ENCODE measurements at places on chromosomes 4 and X.

- DNase-seq: no peak
These were observed 250.3 kb downstream of the HS3ST1 start for GRCh38 chr4:11178433-11178832.

GRCh38 chr4:90425893-90426292 lies 298.7 kb downstream of the CCSER1 start:
- DNase-seq: no peak

DNA sequence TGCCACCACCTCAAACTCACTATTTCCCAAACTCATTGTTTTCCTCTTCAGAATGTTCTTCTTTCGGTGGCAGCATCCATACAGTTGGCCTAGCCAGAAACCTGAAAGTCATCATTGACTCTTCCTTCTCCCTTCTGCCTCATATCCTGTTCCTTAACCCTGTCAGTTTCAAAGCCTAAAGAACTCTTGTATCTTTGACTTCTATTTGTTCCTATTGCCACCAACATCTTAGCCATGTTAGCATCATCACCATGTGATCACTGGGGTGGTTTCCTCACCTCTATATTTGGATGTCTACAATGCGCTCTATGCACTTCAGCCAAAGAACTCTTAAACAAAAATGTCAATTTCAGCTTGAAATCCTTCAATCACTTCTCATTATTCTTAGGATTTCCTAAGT lies 29.0 kb downstream of the DDX60L start:
- DNase-seq: no peak

GRCh38 chr4:124386163-124386562 lies 326.4 kb downstream of the ANKRD50 start:
- DNase-seq: no peak

DNA sequence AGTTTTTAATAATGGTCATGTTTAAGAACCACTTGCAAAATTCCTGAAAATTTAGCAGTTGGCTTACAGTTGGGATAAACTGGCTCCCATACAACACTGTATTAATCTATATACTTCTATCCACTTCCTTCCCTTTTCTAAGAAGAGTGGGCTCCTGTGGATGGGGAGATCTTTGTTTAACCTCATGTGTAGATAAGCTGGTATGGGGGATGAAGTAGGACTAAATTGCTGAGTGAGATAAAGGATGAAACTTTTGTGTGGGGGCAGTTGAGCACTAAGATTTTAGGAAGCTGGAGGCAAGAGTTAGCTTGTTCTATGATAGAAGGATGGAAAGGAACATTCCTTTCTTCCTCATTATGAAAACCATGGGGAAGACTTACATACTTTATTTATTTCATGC lies 54.6 kb upstream of the ATP8A1 start:
- peak; percentile 68 for DNase-seq

DNA sequence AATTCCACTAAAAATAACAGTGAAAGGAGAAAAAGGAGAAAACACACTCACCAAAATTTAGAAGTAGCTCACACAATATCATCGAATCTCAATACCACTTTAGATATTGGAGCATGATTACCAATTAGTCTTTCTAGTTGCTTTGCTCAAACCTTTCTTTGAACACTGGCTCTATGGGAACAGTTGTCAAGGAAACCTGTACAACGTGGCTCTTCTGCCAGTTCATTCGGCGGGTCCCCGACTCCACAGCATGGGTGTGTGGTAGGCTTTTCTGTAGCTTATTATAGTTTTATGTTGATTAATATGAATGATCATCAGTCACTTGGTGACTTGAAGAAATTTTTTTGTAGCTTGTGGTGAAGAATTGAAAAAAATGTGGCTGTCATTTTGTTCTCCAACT lies 50.2 kb upstream of the TMEM150C start:
- DNase-seq: no peak

- no peak for DNase-seq
These were observed 31.6 kb downstream of the SH3KBP1 start for GRCh38 chrX:19855700-19856381.

DNA sequence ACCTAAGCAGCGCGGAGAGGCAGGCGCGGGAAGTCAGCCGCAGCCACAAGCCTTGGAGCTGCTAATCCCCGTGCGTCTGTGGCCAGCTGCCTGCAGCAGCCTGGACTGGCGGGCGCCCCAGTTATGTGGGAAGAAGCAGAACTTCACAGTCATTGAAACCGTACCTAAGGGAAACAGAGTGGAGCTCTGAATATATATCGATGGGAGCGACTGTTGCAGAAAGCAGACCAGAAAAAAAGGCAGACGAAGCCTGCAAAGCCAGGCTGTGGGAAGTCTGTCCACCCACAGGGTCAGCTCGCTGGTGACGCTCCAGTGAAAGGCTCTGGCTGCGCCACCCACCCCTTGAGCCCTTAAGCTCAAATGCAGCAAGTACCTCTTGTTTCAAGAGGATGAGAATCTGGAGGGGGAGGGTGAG lies 24.7 kb downstream of the KCNE5 start:
- peak; percentile 23 for DNase-seq

DNA sequence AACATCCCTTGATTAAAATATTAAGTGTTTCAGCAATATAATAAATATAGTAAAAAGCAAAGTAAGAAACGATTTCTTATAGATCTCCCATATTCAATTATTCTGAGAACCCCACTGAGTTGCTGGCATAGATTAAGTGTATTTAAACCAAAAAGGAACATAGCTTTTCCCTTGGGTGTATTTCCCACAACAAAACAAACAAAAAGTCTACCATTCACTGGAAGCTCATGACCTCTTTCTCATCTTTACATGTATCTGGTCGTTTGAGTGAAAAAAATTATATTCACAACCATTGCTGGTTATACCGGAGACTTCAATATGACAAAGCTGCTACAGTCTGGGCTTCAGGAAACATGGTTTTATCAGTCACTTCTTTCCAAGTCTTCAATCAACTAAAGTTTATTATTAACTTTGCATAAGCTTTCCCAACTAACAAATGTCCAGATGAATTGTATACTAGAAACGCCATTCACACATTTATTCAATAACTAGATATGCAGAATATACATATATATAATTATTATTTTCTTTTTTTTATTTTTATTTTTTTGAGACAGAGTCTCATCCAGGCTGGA lies 38.6 kb downstream of the ZNF827 start:
- DNase-seq: no peak

DNA sequence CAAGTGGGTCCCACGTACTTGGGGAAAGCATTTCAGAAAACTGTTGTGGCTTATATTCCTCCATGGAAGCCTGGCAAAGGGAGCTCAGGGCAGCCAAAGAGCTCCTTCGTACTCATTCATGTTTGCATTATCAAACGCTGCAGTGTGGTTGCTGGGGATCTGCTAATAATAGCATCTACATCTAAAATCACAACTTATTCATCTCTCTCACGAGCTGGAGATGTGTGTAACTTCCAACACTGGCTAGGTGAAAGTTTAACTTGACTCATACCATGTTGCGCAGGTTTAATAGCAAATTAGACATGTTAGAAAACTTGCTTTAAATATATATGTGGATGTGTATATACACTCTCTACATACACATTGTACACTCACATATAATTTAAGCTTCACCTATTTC lies 415.1 kb downstream of the AFF2 start:
- DNase-seq: no peak

DNA sequence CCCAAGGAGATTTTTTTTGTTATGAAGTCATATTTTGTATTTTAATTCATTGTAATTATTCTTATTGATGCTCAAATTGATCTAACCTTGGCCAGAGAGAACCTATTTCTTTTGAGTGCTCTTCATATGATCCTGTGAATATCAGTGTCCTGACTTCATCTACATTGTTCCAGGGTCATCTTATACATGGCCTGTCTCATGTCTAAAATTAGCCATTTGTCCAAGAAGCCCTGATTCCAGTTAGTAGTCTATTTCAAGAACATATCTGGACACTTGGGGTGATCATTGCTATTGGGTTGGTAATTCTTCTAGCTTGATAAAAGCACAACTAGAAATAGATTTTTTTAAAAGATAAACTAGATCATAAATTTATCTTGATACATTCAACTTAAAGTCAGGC lies 266.2 kb downstream of the SPRY1 start:
- no peak for DNase-seq

DNA sequence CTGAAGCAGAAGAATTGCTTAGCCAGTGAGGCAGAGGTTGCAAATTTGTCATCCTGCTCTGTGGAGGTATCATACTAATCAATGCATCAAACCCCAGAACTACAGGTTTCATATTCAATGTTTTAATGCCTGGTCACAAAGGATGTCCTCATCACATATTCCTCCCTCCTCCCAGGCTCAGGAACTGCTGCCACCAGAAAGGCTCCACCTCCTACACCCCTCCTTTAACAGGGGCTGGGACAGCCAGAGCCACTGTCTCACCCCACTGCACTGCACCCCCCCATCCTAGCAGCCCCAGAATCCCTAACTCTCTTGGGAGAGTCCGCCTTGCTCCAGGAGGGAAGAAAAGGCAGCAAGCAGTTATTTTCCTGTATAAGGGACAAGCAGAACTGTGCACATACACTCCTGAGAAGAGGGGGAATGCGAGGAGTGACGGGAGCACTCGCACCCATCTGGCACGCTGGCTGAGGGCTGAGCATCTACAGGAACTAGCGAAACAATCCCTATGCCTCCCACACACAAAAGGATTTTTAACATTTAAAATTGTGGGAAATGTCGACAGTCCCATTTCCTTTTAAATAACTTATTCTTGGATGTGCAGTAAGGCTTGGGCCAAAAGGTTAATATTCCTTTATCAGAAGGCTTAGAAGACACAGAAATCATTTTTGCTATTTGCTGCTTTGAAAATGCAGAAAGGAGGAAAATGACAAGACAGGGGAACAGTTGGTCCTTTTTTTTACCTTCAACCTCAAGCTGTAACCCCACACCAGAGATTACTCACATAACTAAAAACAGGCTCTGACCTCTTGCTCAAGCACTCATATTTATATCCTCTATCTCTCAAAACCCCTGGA lies 27.8 kb downstream of the CD99L2 start:
- DNase-seq: no peak

- no peak for DNase-seq
These were observed 53.5 kb upstream of the FGF13 start for GRCh38 chrX:138765051-138765450.

GRCh38 chr4:80029364-80029763 lies 43.7 kb downstream of the ANTXR2 start:
- DNase-seq: no peak

Measured in hematopoietic multipotent progenitor cell treated with erythropoietin and hydrocortisone succinate and interleukin-3 and kit ligand, for 4 days (in vitro differentiated cells).